ENCODE measurements at places on chromosomes 12 and 14.

GRCh38 chr12:3536096-3536875 is 45.3 kb downstream of the PRMT8 start:
- no peak for DNase-seq

GRCh38 chr12:112839386-112839972 is 47.9 kb downstream of the RPH3A start:
- no peak for DNase-seq

- DNase-seq: no peak
Measured at GRCh38 chr12:89424389-89424788, 72.1 kb upstream of the DUSP6 start.

- DNase-seq: no peak
Measured at GRCh38 chr12:11756022-11756421, 106.5 kb downstream of the ETV6 start.

DNA sequence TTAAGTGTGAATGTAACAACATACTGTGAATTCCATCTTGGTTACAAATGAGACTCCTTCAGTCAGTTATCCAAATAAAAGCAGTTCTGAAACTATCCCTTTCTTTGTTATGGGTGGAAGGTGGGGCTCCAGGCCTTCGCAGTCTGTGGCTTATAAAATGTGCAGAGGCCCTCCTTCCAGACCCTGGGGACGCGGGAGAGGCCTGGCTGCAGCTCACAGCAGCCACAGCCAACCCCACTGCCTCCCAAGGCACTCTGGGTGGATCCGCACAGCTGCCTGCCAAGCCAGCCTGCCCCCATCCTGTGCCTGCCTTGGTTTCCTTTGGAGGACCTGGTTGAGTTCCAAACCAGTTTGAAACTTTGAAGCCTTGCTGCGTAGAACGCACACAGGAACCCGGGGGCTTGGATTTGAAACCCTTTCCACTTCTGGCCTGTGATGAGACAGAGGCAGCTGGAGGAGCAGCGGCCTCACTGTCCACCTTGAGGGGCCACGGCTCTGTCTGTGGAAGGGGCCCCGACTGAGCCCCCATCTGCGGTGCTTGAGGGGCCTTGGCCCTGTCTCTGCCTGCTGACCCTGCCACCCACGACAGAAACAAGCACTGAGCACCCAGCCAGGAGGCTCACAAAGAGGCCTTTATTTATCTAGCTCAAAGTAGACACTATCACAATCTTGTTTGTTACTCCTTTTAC is 30.4 kb downstream of the CCNK start:
- DNase-seq: peak; percentile 46

- no peak for DNase-seq
Measured at GRCh38 chr12:89200217-89200616, 152.1 kb downstream of the DUSP6 start.

DNA sequence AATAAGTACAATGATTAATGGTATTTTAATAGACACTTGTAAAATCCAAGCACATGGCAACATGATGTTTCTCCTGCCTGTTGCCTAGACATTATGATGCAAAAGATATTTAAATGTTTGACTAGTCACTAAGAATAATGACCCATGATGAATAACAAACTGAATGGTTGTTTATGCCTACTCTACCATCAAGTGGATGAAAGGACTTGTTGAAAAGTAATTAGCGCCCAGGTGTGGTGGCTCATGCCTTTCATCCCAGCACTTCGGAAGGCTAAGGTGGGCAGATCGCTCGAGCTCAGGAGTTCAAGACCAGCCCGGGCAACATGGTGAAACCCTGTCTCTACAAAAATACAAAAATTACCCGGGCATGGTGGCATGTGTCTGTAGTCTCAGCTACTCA is 30.7 kb downstream of the KIF21A start:
- DNase-seq: no peak

- no peak for DNase-seq
Measured at GRCh38 chr12:62335796-62336195, 75.6 kb downstream of the USP15 start.

GRCh38 chr14:102769049-102769327 is 8.3 kb upstream of the TRAF3 start:
- no peak for DNase-seq

GRCh38 chr14:22429546-22430294 is 159.3 kb downstream of the DAD1 start:
- DNase-seq: no peak

DNA sequence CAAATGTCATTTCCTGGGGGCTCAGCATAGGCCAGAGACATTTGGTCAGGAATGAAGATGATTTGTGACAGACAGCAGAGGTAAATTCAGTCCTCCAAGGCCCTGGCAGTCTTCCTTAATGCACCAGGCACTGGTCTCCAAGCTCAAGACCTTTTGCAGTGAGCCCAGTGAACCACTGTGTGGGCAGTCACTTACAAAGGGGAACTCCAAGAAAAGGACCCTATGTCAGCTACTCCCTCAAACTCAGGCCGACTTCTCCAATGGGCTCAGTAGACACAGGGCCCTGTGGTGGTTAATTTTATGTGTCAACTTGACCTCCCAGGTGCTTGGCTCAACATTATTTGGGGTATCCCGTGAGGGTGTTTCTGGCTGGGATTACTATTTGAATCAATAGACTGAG is 29.3 kb upstream of the PLEK2 start:
- no peak for DNase-seq

DNA sequence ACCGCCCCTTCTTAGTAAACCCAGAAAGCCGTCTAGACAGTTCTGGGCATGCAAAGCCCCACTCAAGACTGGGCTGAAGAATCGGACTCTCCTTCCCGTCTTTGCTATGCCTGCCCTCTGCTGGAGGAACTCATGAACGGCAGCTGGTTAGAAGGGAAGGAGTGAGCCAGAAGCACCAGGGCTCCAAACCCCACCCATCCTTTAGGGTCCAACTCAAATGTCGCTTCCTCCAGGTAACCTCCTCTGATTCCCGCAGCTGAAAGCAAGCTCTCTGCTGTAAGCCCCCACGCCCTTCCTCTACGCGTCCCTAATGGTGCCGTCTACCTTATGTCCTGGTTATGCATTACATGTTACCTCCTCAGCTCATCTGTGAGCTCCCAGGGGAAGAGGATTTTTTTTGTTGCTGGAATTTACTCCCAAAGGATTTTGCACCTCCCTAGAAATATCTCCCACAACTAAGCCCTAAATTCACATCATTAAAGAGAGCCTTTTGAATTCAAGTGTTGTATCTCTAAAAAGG is 59.0 kb upstream of the SCN8A start:
- peak; percentile 71 for DNase-seq

DNA sequence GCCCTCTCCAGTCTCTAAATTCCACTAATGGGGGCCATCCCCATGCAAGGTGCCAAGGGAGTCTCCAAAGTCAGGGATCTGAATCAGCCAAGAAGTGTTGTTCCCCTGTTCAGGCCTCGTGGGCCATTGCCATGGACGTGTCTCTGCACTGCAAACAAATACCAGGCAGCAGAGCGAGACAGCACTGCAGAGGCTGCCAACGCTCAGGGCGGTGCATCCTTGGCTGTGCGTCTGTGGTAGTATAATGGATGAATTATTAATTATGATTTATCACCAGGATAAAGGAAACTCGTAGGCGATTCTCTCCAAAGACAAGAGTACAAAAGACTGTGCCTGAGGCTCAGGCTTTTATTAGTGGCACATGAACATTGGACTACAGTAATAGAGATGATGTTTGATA is 122.3 kb upstream of the NTF3 start:
- DNase-seq: no peak

DNA sequence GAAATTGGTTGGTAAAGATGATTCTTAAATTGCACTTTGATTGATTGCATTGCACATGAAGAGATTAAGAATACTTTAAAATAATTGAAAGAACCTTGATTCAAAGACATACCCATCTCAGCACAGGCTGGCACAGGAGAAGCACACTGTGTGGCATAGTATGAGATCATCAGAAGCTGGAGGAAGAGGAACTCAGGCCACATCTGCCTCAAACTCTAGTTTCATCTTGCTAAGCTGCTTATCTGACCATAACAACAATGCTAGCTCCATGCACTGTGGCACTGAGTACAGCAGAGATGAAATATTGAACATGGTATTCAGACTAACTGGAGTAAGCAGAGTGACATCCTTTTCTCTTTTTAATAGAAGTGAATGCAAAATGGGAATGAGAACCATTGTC is 99.1 kb downstream of the TBC1D30 start:
- no peak for DNase-seq

- no peak for DNase-seq
Measured at GRCh38 chr12:18224745-18225144, 36.6 kb upstream of the PIK3C2G start.

DNA sequence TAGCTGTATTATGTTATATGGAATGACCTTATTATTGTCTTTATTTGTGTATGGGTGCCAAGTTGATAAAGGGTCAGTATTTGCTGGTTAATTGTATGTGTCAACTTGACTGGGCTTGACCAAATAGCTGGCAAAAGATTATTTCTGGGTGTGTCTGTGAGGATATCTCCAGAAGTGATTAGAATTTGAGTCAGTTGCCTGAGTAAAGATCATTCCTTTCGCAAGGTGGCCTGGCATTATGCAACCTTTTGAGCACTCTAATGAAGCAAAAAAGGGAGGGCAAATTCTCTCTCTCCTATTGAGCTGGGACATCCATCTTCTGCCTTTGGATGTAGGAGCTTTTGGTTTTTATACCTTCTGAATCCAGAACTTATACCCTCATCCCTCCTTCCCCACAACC is 82.2 kb downstream of the ATXN7L3B start:
- no peak for DNase-seq

GRCh38 chr14:54420478-54421142 is 20.6 kb downstream of the CNIH1 start:
- no peak for DNase-seq

DNA sequence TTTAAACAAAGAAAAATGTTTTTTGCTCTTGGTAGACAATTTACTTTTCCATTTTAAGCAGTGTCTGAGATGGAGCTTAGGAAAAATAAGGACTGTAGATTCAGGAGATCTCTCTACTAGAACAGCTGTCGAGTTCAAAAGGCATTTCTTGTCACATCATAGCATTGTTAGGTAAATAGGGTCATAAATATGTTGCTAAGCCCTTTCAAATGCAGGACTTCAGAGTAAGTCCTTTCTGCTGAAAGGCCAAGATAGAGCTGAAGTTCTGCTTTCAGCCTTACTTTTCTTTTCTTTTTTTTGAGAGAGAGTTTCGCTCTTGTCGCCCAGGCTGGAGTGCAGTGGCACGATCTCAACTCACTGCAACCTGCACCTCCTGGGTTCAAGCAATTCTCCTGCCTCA is 98.2 kb downstream of the SYNE2 start:
- DNase-seq: no peak

DNA sequence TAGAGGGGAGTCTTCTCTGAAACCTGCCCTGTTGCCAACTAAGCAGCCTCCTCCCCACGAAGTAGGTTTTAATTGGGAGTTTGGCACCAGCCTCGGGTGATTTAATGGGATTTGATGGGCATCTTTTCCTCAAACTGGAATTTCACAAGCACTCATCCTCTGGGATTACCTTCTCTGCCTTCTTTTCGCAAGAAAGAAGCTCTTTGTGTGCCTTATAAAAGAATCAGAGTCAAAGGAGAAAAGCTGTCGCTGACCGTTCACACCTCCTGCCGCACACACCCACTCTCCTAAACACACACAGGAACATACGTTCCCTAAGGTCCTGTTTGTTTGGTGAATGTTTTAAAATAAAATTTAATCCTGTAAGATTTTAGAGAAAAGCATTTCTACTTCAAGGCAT is 84.0 kb downstream of the PRMT8 start:
- no peak for DNase-seq

DNA sequence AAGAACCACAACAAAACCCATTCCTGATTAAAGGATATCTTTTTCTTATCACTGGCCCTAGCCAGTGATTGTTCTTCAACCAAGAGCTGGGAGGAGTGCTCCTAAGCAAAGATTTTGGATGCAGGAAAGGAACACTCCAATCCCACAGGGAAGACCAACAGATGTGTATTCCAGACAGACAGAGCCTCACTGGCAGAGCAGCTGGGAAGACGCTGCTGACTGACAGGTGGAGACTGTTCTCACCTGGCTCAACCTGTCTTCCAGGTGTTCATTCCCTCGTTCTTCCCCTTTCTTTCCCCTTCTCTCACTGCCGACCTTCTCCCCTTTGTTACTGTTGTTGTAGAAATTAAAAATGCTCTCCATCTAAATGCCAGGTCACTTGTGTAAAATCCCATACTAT is 89.7 kb upstream of the CCDC198 start:
- no peak for DNase-seq

- DNase-seq: no peak
Measured at GRCh38 chr14:53295985-53296582, 143.0 kb upstream of the DDHD1 start.

- DNase-seq: no peak
Measured at GRCh38 chr12:116123451-116124258, 153.8 kb downstream of the MED13L start.

DNA sequence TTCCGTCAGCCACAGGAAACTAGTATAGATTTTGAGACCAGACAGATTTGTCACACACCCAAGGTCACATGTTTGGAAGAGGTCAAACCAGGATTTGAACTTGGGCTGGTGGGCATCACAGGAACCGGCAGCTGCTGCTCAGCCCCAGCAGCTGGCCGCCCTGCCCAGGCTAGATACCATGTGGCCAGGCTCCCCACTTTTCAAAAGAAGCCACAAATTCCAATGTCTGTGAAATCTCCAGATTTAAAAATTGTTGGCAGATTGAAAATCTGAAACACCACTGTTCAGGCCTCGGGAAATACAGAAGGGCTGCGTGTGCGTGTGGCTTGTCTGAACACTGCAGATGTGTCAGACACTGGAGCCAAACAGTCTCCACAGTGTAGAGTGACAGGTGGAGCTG is 30.4 kb downstream of the MMAB start:
- no peak for DNase-seq

DNA sequence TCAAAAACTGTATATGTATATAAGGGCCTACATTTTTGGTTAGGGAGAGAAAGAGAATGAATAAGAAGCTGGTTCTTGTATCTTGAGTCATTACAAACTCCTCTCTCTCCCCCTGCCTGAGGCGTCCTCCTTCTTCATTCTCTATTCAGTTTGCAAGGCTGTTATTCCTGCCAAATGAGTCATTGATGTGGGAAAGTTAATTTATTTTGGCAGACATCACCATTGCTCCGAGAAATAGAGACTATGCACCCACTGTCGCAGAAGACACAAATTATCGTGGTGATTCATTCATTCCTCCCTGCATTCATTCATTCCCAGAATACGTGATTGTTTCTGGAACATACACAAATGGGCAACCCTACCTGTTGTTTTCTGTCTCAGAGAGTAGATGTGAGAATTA is 112.5 kb upstream of the MED13L start:
- no peak for DNase-seq

- no peak for DNase-seq
Measured at GRCh38 chr12:128534906-128535305, 267.9 kb downstream of the TMEM132C start.

GRCh38 chr12:126741536-126742240 is 1525.3 kb upstream of the TMEM132C start:
- no peak for DNase-seq

- DNase-seq: no peak
Measured at GRCh38 chr12:108287227-108287626, 51.9 kb downstream of the CMKLR1 start.

DNA sequence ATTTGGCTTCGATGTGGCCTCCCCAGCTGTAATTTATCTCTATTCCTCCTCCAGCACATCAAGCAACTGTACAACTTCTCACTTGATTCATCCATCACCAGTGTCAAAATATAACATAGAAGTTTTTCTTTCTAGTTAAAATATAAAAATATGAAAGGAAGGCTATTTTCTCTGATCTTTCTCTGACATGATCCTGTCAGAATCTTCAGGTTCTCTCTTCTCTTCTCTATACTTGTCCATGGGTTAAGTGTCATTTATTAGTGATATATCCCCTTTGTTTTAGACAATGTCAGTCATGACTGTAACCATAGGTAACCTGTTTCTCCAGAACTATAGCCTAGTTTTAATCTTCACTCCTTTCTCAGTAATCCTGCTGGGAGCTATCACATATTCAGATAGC is 132.5 kb upstream of the G2E3 start:
- DNase-seq: no peak
